ENCODE measurements at places on chromosomes 7 and 10.

DNA sequence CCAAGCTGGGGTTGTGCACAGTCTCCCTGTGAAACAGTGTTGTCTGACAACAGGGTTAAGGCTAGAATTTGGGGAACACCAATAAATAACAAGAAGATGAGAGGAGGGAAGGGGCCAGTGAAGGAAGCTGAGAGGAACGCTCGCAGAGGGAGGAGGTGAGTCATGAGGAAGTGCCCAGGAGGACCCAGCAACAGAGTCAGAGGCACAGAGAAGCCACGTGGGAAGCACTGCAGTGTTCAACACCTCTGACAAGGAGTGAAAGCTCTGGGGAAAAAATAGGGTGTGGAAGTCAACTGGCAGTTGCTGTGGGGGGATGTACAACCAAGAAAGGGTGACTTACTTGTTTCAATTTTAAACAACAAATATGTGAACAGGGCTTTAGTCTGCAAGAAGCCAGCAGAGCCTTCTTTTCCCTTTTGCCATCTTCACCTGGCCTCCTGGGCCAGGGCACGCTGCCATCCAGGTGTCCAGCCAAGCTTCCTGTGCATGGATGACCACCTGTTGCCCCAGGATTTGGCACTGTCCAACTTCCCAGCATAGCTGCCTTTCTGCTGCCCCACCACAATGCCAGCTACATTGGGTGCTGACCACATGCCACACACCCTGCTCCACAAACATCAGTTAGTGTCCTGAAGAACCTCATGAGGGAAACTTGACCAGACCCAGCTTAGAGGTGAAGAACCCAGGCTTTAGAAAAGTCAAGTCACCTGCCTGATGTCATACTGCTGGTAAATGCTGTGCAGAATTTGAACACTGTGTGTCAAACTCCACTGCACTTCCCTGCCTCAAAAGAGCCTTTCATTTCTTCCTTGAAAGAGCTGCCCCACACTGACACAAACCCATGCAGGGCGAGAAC lies 69.6 kb downstream of the ATXN7L1 start:
- peak; percentile 35 for DNase-seq

DNA sequence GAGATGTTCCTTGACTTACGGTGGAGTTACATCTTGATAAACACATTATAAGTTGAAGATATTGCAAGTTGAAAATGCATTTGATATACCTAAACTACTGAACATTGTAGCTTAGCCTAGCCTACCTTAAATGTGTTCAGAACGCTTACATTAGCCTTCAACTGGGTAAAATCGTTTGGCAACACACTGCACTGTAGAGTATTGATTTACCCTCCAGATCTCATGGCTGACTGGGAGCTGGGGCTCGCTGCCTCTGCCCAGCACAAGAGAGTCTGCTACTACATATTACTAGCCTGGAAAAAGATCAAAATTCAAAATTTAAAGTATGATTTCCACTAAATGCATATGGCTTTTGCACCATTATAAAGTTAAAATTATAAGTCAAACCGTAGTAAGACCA lies 7.5 kb upstream of the AGR3 start:
- DNase-seq: no peak

DNA sequence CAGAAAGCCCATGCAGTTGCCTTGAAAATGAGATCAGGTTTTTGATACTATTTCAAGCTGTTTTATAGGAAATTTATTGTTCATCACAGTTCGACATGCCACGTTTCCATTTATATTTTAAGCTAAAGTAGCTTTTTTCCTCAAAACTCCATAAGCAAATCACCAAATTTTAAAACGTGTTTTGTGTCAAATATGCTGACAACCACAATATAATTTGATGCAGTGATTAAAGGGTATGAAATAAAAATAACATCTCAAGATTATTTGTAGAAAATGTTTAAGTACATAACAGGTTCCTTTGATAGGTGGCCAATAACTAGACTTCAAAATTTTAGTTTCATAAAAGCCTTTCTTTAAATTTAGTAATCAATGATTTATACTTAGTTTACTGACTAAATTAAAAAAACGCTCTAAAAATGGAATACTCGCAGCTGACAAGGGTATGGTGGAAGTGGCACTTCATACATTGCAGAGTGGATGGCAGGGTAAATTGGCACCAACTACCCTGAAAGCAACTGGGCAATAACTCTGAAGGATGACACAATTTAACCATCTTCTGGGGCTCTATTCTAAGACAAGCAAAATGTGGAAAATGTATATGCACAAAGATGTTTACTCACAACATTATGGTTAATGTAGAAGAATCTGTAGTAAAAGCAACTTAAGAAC lies 481.6 kb downstream of the TNS3 start:
- DNase-seq: no peak

DNA sequence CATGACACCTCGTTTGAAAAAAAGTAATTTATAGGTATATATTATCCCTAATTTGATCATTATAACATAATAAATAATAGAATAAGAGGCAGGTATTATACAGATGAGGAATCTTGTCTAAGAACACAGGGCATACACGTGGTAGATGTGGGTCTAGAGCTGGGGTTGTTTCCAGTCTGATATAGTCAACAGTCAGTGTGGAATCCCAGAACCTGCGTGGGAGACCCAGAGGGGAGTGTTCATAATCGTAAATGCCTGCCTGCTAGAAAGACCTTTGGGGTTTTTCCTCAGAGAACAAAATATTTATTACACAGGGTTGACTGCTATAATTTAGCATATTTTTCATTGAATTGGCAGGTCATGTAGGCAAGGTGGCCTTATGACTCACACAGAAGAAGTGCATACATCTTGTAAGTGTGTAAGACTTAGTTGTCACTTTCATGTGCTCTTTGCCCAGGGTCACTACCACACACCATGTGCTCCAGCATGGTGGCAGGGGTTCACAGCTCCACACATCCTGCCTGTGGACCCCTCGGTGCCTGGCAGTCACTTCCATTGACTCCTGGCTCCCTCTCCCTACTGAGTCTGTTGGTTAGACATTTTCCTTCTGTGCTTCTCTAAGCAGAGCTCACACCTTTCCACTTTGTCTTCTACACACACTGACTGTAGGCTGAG lies 94.9 kb upstream of the IKZF1 start:
- no peak for DNase-seq

DNA sequence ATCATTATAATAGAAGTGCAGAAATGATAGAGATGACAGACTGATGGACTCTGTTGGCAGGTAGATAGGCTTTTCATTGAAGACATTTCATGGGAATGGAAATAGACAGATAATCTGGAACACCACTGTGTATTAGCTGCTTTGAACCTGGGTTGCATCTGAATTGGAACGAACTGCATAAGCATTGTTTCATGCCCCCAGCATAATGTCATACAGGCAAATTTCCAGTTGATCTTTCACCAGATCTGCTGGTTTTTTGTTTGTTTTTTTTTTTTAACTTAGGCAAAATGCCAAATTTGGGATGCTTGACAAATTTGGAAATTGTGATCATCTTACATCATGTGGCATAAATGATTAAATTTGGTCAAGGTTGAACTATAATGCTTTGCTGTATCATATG lies 172.1 kb upstream of the AOAH start:
- no peak for DNase-seq

DNA sequence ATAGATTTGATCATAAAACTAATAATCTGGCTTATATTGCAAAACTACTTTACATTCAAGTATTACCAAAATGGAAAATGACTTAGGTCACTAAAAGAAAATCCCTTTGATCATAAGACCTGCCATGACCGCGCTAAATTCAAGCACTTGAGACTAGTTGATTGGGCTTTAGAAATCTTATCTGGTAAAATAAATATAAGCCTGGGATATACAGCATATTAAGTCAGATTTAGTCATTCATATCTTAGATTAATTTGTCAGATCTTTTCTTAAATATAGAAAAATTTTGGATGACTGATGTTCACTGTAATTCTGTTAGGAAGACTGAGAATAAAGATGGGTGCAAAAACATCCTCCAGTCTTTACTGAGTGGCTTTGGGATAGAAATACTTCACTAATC lies 450.0 kb downstream of the HTR7 start:
- no peak for DNase-seq

DNA sequence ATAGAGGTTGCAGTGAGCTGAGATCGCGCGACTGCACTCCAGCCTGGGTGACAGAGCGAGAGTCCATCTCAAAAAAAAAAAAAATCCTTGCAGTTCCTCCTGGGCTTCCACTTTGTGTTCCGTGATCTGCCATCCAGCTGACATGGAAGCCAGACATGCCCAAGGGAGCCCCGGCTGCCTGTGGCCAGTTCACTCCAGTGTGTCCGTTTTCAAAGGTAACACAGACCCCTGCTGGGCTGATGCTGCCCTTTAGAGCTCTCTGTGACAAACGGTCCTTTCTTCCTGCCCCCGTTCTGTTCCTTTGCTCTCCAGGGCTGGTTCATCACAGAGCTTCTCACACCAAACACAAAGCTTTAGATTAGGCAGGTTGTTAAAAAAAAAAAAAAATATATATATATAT lies 130.8 kb downstream of the CUL2 start:
- no peak for DNase-seq

DNA sequence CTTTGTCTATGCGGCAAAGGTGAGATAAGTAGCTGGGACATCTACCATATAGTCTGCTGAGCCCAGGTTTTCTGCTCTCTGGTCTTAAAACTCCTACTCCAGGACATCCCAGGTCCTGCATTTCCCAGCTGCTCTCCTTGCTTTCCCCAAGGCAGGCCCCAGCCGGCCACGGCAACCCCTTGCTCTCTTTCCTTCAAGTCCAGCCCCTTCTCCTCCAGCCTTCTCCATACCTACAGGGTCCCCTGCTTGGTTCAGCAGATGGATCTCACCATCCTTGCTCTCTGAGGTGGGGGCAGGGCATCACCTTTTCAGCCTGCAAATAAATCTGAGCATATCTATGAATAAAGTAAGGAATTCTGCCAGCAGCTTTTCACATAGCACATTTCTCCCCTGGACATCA lies 8.7 kb downstream of the GIMAP5 start:
- DNase-seq: no peak

DNA sequence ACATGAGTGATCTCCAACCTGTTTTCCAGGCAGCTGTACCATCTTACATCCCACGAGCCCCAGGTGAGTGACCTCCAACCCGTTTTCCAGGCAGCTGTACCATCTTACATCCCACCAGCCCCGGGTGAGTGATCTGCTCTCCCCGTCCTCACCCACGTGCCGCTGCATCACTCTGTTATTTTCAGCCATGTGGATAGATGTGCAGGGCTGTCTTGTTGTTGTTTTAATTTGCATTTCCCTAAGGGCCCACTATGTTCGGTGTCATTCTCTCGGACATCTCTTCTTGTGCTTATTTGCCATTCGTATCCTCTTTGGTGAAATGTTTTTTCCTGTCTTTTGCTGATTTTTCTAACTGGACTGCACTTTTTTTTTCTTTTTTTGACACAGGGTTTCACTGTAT lies 17.9 kb upstream of the LARP4B start:
- DNase-seq: no peak

GRCh38 chr10:55629793-55630490 lies 731.1 kb downstream of the ZWINT start:
- DNase-seq: no peak

Data from activated effector memory CD4-positive, alpha-beta T cell treated with Interleukin-2 at 50 U/mL for 16 hours (primary cell).